ENCODE measurements at places on chromosomes 3 and 15.

GRCh38 chr3:71031181-71031580 is 552.3 kb downstream of the FOXP1 start:
- DNase-seq, result no peak

GRCh38 chr3:196625331-196625730 is 14.2 kb upstream of the NRROS start:
- DNase-seq, result no peak

DNA sequence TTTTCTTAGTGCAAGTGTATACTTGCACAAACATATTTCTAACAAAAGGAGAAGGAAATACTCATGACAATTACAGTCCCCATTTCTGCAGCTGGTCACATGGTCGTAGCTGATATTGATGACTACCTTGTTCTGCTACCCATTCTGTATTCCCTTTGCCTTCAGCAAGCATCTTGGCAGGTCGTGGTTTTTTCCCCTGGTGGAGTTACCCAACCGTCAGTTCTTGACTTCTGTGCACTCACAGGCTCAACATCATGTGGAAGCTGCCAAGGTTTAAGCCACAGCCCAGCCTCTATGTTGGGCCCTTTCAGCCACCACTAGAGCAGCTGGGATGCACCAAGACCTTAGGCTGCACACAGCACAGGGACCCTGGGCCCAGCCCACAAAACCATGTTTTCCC is 56.1 kb downstream of the VGLL3 start:
- no peak for DNase-seq

GRCh38 chr3:110711130-110711832 is 360.3 kb upstream of the NECTIN3 start:
- DNase-seq, result no peak
